Activated CD4-positive, alpha-beta T cell treated with anti-CD3 and anti-CD28 coated beads for 4 hours (primary cell): ENCODE measurements at places on chromosomes 6 and 20.

GRCh38 chr20:25276533-25277050 is 28.7 kb downstream of the PYGB start:
- no peak for DNase-seq

DNA sequence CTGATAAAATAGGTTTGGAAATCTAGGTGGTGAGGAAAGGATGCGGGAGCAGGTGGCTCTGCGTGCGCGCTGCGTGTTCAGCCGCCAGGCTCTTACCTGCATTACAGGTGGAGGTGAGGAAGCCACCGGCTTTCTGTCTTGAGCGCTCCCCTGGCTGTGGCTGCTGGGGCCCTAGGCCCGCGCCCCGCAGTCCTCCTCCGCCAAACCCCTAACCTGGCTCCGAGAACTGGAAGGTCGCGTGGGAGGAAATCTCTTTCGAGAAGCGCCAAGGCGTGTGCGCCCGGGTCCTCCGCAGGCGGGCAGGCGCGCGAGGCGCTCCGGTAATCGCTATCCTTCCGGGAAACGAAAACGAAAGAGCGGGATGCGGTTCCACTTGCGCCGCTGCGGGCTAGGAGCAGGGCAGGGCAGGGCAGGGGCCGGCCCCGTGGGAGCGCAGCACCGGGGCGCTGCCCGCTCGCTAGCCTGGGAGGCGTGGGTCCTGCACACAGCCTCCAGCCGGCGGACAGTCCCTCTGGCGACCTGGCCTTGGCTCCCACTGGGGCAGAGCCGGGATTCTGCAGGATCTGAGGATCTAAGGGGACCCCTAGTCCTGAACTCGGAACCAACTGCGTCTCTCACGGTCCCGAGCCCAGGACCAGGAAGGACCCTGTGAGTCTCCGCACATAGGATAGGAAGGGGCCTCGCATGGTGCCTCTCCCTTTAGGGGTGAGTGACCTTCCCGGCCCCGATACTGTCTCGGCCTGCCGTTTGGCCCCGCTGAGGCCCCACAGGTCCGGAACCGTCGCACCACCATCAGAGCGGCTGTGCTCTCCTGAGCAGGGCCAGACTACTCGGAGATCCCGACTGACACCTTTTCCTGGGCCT is at the start of gene ETV7:
Gene ETV7, minus strand, starts transcription at position 230 of the 864 bp plus-strand sequence. Its CDS starts 128 bp downstream, at position 102.
- peak; percentile 59 for DNase-seq

GRCh38 chr20:34824452-34824805 is 1.0 kb downstream of the NCOA6 start:
- DNase-seq: peak; percentile 71

GRCh38 chr6:27873021-27873940 is 38.9 kb downstream of the OR2B2 start:
- peak; percentile 62 for DNase-seq

- DNase-seq: no peak
Observed at GRCh38 chr6:30747902-30748769, 3.8 kb upstream of the IER3 start.

DNA sequence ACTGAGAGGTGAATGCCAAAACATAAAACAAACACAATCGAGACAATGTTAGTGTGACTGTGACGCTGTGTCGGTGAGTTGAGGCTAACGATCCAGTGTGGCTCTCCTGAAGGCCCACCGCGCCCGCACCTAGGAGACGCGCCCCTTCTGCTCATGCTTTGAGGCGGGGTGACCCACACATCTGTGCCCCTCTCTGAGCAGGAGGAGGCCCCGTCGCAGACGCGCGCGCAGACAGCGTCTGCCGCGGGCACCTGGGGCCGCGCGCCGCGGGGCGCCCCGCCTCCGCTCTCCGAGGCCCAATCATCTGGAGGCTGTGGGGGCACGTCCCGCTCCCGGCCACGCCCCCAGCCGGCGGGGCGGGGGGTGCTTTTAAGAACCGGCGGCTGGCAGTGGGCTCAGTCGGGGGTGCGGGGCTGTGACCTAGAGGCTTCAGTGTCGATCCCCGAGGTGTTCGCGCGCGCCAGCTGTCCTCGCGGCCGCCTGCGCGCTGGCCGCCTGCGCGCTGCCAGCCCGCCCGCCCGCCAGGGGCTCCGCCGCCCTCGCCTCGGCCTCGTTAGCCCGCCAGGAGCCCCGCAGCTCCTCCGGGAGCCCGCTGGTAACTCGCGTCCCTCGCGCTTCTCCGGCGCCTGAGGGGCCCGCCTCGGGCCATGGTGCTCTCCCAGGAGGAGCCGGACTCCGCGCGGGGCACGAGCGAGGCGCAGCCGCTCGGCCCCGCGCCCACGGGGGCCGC is at the start of gene SLC16A10:
Gene SLC16A10, plus strand, starts transcription at position 398 of the 730 bp plus-strand sequence. Its CDS starts 250 bp downstream, at position 648.
- DNase-seq: peak; percentile 76

GRCh38 chr6:117795234-117795633 is 111.8 kb upstream of the SLC35F1 start:
- no peak for DNase-seq

- DNase-seq: no peak
Observed at GRCh38 chr20:6480328-6481200, 286.9 kb upstream of the BMP2 start.

GRCh38 chr6:167122827-167123657 is at the start of gene CCR6:
Gene CCR6, plus strand, starts transcription at chr6:167123096. Its CDS starts 13,039 bp downstream, at chr6:167136135.
- no peak for DNase-seq

DNA sequence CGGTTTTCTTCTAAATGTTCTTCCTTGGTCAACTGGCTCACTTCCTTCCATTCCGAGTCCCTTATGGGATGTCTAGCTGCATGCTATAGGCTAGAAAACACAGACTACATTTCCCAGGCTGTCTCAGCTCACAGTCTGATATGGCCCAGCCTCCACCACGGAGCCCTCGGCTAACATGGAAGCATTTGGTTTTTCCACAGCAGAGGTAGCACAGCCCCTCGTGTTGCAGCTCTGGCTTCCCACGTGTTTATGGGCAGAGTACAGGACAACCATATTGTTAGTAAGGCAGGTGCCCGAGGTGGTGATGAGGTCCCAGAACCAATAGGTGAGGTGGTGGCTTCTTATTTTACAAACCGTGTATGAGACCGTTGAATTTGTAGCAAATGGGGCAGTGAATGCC is 8.7 kb downstream of the GPLD1 start:
- no peak for DNase-seq

DNA sequence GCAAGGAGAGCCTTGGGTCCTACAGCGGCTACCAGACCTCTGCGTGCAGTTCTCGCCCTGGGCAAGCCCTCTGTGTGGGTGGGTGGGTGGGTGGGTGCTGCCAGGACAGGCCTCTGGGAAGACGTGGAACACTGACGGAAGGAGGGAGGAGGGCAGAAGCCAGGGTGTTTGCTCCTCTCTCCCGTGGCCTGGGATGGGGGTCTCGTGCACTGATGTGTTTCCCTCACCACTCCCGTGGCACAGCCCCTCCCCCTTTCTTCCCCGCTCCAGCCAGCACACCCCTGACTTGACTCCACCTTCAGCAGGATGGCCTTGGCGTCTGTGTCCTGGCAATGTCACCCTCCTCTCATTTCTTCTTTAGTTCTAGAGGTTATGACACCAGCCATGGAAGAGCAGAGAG is 130.0 kb downstream of the CDH26 start:
- DNase-seq: no peak

DNA sequence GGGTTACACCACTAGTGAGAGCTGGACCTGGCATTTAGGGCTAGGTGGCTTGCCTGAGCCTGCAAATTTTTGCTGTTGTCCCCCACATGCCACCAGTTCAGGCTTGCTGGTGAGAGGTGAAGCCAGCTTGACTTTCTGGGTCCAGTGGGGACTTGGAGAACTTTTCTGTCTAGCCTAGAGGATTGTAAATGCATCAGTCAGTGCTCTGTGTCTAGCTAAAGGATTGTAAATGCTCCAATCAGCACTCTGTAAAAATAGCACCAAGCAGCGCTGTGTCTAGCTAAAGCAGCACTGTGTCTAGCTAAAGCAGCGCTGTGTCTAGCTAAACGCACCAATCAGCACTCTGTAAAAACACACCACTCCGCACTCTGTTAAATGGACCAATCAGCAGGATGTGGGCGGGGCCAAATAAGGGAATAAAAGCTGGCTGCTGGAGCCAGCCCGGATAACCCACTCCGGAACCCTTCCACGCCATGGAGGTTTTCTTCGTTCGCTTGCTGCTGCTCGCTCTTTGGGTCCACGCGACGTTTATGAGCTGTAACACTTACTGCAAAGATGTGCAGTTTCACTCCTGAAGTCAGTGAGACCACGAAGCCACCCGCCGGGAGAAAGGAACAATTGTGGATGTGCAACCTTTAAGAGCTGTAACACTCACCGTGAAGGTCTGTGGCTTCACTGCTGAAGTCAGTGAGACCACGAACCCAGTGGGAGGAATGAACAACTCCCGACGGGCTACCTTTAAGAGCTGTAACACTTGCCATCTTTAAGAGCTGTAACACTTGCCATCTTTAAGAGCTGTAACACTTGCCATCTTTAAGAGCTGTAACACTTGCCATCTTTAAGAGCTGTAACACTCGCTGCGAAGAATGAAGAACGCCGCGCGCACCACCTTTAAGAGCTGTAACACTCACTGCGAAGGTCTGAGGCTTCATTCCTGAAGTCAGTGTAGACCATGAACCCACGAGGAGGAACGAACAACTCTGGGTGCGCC is 27.3 kb downstream of the GMPR start:
- no peak for DNase-seq

GRCh38 chr20:61055180-61056010 is 196.7 kb upstream of the CDH4 start:
- DNase-seq: no peak

DNA sequence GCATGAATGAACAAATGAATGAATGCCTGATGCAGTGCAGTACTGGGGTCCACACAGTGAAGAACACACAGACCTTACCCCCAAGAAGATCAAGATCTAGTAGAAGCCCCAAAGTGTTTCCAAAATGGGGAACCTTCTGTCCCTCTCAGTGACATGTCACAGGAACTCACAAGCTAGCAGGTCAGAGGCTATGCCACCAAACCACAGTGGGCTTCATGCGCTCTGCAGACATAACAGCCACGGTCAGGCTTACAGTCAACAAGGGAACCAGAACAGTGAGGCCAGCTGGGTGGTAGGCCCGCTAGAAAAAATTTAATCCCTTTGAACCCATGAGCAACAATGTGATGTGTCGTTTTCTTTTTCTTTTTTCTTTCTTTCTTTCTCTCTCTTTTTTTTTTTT is 20.2 kb upstream of the ARFGEF2 start:
- no peak for DNase-seq

- no peak for DNase-seq
Observed at GRCh38 chr20:48879612-48880245, 41.8 kb upstream of the ARFGEF2 start.

DNA sequence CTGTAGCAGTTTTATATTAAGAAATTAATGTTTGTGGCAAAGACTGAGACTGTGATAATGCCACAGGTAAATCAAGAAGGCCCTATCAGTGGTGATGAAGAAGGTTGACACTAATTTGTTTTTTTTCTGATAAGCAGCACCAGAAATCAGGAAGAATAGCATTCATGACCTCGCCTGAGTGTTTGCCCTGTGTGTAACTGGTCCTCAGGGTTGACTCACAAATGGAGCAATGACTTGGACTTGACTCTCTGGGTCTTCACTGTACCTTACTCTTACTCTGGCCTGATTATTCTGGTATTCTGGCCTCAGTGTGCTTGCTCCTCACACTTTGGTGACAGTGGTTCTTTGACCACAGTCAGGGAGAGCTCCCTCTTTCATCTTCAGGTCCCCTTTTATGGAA is 243.9 kb downstream of the HAO1 start:
- no peak for DNase-seq

DNA sequence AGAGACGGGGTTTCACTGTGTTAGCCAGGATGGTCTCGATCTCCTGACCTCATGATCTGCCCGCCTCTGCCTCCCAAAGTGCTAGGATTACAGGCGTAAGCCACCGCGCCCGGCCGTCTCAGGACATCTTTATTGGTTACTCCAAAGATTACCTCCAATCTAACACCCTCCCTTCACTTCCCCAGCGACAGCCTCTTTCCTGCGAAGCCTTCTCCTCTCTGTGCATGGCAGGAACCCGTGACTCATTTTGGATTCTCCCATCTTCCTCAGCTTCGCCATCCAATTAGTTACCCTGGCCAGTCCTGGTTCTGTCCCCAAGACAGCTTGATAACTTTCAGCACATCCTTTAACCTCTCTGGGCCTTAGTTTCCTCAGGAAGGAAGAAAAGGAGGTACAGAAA is 51.3 kb upstream of the TOX2 start:
- no peak for DNase-seq

DNA sequence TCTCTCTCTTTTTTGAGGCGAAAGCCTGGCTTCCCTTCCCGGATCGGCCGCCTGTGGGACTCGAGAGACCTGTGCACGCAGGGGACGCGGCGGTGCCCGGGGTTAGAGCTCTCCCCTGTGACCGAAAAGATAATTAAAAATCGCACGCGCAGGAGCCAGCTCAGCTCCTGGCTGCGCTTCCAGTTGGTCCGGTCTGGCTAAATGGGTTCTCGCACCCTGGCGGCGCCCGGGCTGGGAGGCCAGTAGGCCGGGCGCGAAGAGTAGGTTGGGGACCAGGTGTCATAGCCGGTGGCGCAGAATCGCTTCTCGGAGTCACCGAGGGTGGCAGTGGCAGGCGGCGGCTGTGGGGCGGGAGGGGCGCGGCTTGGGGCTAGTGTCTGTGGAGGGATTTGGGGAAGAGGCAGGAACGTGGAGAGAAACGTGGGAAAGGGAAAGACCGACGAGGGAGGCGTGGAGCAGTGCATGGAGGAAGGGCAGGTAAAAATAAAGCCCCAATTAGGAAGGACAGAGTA is 41.9 kb upstream of the SUPT3H start:
- DNase-seq: peak; percentile 54

- DNase-seq: no peak
Observed at GRCh38 chr20:32775336-32775991, 13.3 kb downstream of the DNMT3B start.

DNA sequence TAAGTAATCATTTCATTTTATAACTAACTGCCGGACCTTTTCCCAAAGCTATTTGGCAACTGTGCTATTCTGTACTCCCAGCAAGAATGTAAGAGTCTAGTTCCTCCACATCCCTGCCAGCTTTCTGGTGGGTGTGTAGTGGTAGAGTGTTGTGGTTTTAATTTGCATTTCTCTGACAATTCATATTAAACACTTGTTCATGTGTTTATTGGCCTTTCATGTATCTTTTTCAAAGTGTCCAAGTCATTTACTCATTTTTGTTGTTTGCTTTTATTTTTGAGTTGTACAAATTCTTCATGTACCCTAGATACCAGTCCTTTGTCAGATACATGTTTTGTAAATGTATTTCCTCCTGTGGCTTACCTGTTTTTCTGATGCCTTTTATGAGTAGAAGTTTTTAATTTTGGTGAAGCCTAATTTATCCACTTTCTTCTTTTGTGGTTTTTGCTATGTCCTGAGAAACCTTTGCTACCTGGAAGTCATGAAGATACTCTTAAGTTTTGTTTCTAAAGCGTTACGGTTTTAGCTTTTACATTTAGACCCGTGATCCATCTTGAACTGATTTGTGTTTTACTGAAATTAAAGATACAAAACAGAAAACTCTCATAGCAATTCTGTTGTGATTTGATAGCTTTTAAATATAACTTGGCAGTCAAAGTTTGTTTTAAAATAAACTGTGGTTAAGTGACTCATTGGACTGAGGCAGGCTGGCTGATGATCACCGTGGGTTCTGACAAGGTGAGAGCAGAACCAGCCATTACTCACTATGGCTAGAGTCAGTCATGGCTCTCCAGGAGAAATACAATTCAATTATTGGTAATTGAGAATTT is 8.0 kb downstream of the MYLIP start:
- DNase-seq: peak; percentile 45
